ENCODE measurements at places on chromosomes 7 and 10.

DNA sequence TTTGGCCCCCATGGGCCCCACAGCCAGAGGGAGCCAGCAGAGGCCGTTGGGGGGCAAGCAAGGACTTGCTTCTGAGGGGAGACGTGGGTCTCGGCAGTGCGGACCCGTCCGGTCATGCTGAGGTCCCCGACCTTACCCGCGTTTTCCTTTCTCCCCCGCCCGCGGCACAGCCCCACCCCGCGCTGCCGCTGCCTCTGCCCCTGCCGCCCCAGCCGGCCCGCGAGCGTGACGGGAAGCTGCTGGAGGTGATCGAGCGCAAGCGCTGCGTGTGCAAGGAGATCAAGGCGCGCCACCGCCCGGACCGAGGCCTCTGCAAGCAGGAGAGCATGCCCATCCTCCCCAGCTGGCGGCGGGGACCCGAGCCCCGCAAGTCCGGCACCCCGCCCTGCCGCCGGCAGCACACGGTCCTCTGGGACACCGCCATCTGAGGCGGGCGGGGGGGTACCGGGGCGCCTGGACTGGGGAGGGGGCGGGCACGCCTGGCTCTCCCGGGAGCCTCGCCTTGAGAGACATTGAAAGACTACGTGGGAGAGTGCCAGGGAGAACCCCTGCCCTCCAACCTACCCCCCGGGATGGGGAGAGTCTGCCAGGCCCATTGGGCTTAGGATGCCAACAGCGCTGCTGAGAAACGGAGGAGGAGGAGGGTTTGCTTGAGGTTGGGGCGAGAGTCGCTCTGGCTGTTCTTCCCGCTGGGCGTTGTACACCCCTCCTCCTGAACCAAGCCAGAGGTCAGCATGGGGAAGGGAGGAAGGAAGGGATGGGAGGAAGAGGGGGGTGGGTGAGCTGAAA is 9.9 kb downstream of the NYAP1 start:
- H3K27ac ChIP-seq = no peak overlapping the region
- DNase-seq = peak; percentile 44
- no peaks in the 10 kb centered on the region for H3K36me3 ChIP-seq
- peaks cover 9% of the 10 kb centered on the region for H3K4me1 ChIP-seq

DNA sequence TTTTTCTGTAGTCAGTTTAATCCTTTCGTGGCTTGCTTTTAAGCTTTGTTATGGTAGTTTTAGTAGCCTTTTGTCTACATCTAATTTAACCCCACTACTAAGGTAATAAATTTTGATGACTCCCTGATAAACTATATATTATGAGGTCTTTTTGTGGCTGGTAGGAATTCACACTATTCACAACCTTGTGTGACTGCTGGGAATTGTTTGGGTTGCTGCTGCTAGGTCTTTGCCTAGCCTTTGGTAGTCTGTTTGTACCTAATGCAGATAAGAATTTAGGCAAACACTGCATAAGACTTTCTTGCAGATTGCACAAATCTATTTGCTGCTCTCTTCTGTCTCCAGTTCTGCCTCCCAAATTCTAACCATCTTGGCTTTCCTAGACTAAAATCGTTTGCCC is 58.3 kb downstream of the SHOC2 start:
- H3K4me1 ChIP-seq = peaks cover 14% of the 10 kb centered on the region
- H3K4me3 ChIP-seq = no peak overlapping the region
- no peak overlapping the region for H3K27ac ChIP-seq
- H3K36me3 ChIP-seq = peaks cover 28% of the 10 kb centered on the region
- no peak for DNase-seq
- no peaks in the 10 kb centered on the region for H3K27me3 ChIP-seq

- no peak for DNase-seq
- H3K4me3 ChIP-seq = no peak overlapping the region
- no peak overlapping the region for H3K27ac ChIP-seq
- H3K36me3 ChIP-seq = no peaks in the 10 kb centered on the region
- H3K27me3 ChIP-seq = no peaks in the 10 kb centered on the region
Observed at GRCh38 chr10:105024184-105024583, 383.1 kb downstream of the SORCS3 start.

GRCh38 chr10:1289591-1289990 is 233.4 kb downstream of the WDR37 start:
- peaks cover 2% of the 10 kb centered on the region for H3K4me1 ChIP-seq
- no peak for DNase-seq
- peaks cover 10% of the 10 kb centered on the region for H3K27me3 ChIP-seq
- no peak overlapping the region for H3K27ac ChIP-seq
- no peak overlapping the region for H3K4me3 ChIP-seq

DNA sequence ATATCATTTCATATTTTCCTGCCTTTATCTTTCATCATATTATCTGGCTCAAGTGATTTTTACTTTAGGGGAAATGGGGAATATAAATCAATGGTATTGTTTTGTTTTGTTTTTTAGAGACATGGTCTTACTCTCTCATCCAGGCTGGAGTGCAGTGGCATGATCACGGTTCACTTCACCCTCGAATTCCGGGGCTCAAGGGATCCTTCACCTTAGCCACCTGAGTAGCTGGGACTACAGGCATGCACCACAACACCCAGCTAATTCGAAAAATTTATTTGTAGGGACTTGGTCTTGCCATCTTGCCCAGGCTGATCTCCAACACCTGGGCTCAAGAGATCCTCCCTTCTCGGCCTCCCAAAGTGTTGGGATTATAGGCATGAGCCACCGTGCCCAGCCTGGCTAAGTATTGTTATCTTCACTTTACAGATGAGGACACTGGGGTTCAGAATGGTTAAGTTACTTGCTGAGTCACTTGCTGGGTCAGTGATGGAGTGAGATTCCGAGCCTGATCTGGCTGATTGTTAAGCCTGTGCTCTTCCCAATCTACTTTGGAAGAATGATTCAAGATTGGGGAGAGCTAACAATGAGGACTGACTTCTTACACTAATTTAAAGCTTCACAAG is 3.7 kb upstream of the SLC16A9 start:
- peaks cover 70% of the 10 kb centered on the region for H3K27me3 ChIP-seq
- no peak overlapping the region for H3K4me3 ChIP-seq
- H3K36me3 ChIP-seq = no peaks in the 10 kb centered on the region
- no peak for DNase-seq

DNA sequence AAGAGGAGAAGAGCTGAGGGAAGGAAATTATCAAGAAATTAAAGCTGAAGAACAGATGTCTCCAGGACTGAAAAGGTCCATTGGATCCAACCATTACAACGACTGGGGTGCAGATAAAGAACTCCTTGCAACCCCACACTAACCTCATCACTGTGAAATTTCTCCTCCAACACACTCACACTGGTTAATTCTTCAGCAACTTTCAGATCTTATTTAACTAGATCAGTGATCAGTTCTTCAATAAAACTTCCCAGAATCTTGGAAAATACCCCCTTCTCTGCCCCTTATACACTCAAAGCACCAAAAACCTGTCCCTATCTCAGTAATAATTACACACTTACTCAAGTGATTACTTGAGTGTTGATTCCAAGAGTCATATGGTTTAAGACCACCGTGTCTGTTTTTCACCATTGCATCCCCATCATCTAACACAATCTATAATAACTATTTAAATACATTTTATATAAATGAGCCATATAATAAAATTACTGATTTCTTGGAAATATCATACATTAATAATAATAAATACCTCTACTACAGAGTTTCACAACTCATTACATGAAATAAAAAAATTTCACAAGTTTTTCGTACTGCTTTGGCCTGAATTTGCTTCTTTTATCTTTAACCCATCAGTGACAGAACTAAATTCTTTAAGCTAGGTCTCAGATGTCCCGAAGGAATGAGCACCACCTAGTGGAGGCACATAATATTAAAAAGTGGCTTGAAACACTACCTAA is 123.7 kb downstream of the MPP7 start:
- peak overlapping the region; percentile 39 for H3K27ac ChIP-seq
- peaks cover 8% of the 10 kb centered on the region for H3K27me3 ChIP-seq
- peaks cover 16% of the 10 kb centered on the region for H3K4me1 ChIP-seq
- H3K36me3 ChIP-seq = no peaks in the 10 kb centered on the region

- H3K27me3 ChIP-seq = no peaks in the 10 kb centered on the region
- H3K4me1 ChIP-seq = peaks cover 4% of the 10 kb centered on the region
- H3K36me3 ChIP-seq = no peaks in the 10 kb centered on the region
- no peak for DNase-seq
- no peak overlapping the region for H3K27ac ChIP-seq
Observed at GRCh38 chr7:89837515-89837914, 316.8 kb upstream of the STEAP1 start.

GRCh38 chr10:6490614-6491013 is 89.5 kb downstream of the PRKCQ start:
- peaks cover 68% of the 10 kb centered on the region for H3K36me3 ChIP-seq
- H3K4me1 ChIP-seq = peaks cover 32% of the 10 kb centered on the region
- no peak overlapping the region for H3K4me3 ChIP-seq
- no peak overlapping the region for H3K27ac ChIP-seq
- no peak for DNase-seq

DNA sequence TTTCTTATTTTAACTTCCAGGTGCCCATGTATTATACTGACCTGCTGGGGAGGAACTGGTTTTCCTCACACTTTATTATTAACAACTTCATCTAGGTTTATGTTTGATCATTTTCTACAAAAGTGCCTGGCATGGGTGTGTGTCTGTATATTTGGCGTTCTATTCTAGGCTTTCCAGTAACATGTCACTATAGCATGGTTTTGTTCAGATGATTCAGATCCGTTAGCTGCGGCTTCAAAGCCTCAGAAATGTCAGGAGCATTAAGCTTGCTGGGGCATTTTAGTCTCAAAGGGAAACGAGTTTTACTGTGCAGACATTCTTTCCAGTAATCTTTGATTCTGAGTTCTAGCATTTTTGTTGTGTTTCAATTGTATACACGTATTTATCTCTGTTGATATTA is 2.3 kb downstream of the INPP5A start:
- peaks cover 15% of the 10 kb centered on the region for H3K36me3 ChIP-seq
- peak overlapping the region; percentile 93 for H3K4me3 ChIP-seq
- peak overlapping the region; percentile 81 for H3K27ac ChIP-seq
- peaks cover 46% of the 10 kb centered on the region for H3K4me1 ChIP-seq
- H3K27me3 ChIP-seq = peaks cover 5% of the 10 kb centered on the region
- peak; percentile 48 for DNase-seq

GRCh38 chr10:129933456-129934092 is 30.5 kb downstream of the EBF3 start:
- no peak overlapping the region for H3K4me3 ChIP-seq
- H3K27ac ChIP-seq = no peak overlapping the region
- H3K27me3 ChIP-seq = no peaks in the 10 kb centered on the region
- H3K4me1 ChIP-seq = no peaks in the 10 kb centered on the region
- no peaks in the 10 kb centered on the region for H3K36me3 ChIP-seq
- DNase-seq = no peak

GRCh38 chr7:1912593-1913465 is 242.8 kb downstream of the ELFN1 start:
- no peak for DNase-seq
- peaks cover 6% of the 10 kb centered on the region for H3K36me3 ChIP-seq
- H3K4me1 ChIP-seq = peaks cover 2% of the 10 kb centered on the region

DNA sequence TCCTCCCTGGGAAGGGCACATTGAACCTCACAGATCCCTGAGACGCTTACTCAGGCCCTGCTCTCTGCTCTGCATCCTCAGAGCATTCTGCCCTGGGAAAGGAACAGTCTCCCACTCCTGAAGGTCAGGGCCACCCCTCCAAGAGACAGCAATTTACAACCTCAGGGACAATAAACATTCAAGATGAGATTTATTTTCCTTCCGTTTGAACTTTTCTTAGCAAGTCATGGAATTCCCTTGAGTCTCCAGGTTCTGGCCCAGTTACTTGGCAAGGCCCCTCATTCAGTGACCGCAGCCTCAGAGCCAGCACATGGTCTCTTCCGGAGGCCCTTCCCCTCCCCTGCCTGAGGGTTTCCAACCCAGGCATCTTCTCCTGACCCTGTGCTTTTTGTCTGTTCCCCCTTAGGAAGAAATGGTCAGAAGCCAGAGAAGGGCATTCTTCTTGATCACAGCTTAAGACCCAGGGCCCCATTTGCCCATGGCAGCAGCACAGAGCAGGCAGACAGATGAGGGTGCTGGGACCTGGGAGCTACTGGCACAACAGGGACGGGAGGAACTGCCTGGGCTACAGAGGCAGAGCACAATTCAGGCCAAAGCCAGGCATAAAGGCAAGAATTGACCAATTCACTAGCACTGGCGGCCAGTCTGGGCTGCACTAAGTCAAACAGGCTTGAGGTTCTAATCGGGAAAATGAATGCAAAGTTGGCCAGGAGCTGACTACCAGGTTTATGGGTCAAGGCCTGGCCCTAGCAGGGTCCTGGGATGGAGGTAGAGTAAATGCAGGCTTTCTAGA is 56.7 kb downstream of the VSTM4 start:
- no peak overlapping the region for H3K4me3 ChIP-seq
- H3K27ac ChIP-seq = no peak overlapping the region
- peak; percentile 0 for DNase-seq
- no peaks in the 10 kb centered on the region for H3K4me1 ChIP-seq

DNA sequence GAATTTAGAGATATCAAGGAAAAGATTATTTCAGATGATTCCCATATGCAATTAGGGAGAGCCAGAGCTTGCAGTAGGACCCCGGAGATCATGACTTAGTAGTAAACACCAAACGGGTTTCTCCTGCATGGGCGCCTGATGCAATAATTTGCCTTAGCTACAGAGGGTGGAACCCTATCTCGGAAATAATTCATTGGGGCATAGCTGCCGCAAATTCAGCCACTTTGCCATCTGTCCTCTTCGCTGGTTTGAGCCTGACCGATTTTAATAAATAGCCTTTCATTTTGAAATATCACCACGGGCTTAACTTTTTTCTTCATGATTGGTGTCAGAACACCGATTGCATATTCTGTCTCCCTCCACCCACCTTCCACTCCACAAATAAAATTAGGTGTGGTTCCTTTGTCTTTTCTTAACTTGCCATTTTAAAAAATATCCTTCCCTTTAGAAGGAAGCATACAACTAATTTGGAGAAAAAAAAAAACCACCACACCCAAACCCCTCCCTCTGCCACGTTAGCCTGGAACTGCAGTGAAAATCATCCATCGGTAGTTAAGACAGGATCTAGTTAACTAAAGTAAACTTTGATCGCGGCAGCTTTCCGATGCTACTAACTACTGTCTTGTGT is 1.4 kb downstream of the GARS1 start:
- peak overlapping the region; percentile 100 for H3K4me3 ChIP-seq
- peaks cover 3% of the 10 kb centered on the region for H3K27me3 ChIP-seq
- peaks cover 47% of the 10 kb centered on the region for H3K36me3 ChIP-seq
- peak overlapping the region; percentile 100 for H3K27ac ChIP-seq
- DNase-seq = no peak
- peaks cover 58% of the 10 kb centered on the region for H3K4me1 ChIP-seq

DNA sequence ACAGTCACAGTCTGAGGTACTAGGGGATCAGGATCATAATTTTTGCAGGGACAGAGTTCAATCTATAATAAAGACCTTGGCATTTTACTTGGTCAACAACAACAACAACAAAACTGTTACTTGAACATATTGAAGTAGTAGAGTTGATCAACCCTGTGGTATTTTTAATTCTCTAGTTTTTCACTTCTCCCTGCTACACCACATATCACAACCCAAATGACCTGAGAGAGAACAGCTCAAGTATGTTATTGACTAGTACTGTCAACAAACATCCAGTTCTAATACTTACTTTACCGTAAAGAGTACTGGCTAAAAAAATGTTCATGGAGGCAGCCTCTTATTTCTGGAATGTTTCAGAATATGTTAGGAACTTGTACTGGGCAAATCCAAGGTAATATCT is 90.5 kb upstream of the FAM3C start:
- H3K4me3 ChIP-seq = no peak overlapping the region
- no peaks in the 10 kb centered on the region for H3K36me3 ChIP-seq
- no peak for DNase-seq
- H3K27ac ChIP-seq = no peak overlapping the region
- H3K4me1 ChIP-seq = peaks cover 7% of the 10 kb centered on the region
